CD4-positive, alpha-beta memory T cell (primary cell): ENCODE measurements at places on chromosomes 13 and 19.

DNA sequence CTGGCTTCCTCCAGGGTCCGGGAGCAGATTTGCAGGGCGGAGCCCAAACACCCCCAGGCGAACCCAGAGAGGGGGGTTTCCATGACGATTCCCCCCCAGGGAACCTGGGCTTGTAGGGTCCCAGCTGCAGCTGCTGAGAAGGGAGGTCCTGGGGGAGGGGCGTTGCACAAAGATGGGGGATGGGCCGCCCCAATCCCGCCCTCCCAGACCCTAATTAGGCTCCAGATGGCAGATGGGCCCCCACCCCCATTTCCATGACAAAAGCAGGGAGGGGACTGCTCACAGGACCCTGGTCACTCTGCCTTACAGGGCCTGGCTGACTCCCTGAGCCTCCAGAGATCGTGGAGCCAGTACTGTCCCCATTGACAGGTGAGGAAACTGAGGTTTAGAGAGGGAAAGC, 15.2 kb downstream of the ELAVL3 start:
- no peak for DNase-seq

DNA sequence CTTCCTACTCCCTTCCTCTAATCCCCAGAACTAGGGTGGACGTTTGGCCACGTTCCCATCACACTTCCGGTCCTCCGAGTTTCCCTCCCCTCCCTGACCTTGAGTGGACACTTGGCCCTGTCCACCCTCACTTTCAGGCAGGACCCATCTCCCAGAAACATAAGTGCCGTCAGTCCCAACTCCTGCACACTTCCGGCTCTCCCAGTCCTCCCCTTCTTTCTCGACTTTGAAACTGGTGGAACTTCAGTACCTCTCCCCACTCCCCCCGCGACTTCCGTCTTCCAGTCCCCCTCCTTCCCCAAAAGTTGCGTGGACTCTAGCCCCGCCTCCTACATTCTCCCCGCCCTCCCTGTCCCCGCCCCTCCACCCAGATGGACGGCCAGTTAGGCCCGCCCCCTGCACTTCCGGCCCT, 278 bp upstream of the ZNF274 start:
- no peak for DNase-seq

GRCh38 chr13:98942997-98943396, 34.9 kb downstream of the DOCK9 start:
- DNase-seq, result no peak

GRCh38 chr13:43908156-43909126, 28.7 kb downstream of the LACC1 start:
- DNase-seq, result peak; percentile 11

- DNase-seq, result peak; percentile 75
Measured at GRCh38 chr19:51339687-51340656, 2.0 kb downstream of the VSIG10L start.

GRCh38 chr19:56222901-56223300, 20.8 kb downstream of the ZSCAN5C start:
- DNase-seq, result no peak

DNA sequence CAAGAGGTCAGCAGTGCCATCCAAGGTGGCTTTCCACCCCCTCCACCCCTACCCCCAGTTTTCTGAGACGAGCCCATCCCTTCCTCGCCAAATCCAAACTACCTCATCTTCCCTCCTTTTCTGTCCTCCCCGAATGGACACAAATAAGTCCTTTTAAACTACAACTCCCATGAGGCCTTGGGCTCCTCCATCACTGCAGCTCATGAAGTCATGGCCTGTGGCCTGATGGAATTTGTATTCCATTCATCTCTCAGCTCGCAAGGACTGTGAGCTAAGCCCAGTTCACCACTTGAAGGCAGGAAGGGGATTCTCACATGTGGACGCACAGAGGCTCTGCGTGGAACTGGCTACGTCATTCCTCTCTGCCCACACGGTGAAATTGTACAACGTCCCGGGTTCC, 12.5 kb downstream of the PTPRH start:
- DNase-seq, result no peak

- no peak for DNase-seq
Measured at GRCh38 chr13:31032528-31033113, 100.2 kb downstream of the TEX26 start.

- no peak for DNase-seq
Measured at GRCh38 chr13:29520671-29521070, 74.8 kb downstream of the SLC7A1 start.

DNA sequence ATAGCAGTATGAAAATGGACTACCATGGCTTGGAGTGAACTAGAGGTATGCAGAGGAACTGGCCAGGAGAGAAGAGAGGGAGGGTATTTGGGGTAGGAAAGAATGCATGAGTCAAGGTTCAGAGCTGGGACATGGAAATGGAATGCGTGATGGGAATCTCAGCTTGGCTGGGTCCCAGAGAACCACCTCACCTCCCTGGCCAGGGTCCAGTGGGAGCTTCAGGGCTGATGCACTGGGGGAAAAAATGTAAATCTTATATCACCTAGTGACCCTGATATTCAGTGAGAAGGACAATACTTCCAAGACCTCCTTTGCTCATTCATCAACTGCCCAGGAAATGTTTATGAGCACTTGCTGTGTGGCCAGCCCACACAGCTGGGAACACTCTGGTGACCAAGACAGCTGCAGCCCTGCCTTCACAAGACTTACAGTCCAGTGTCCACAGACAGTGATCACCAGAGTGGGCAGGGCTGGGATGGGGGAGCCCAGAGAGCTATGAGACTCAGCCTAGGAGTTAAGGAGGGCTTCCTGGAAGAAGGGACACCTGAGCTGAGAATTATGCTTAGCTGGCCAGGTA, 12.8 kb downstream of the IGSF23 start:
- no peak for DNase-seq

- DNase-seq, result peak; percentile 24
Measured at GRCh38 chr19:51702103-51702824, 9.1 kb downstream of the SPACA6 start.

DNA sequence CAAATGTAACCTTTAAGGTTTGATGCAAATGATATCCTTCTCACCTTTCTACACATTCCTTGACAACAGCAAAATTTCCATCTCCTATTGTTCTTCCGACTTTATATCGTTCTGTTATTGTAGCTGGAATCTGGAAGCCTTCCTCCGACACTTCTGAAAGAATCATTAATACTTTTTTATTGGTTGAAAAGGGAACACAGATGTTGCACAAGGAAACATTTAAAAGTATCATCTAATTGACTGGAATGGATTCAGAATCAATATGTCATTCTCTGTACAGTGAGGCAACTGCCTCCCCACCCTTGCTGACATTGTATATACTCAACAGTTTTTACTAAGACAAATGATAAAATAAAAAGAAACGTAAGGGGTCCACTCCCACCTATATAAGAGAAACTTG, 295.2 kb downstream of the DCLK1 start:
- DNase-seq, result no peak

DNA sequence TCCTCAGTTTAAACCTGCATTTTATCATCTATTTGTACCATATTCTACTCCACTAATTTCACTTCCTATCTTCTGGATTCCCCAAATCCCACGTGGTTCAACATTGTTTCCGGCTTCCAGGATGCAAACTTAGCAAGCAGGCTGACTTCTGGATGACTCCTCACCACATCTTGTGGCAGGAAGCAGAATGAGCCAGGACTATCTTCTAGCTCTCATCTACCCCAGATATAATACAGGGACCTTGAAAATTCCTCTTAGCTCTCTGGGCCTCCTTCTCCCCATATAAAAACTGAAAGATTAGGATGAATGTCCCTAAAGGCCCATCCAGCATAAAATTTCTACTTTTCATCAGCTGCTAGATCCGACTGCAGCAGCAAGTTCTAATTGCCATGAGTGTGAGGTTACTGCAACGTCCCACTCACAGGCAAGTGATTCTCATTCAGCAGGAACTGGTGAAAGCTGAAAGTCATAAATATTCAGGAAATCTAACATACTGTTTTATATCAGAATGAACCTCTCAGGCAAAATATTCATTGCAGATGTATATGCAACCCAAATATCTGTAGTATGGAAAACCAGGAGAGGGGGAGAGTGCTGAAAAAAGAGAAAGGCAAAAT, 93.4 kb downstream of the KCTD12 start:
- DNase-seq, result no peak

- no peak for DNase-seq
Measured at GRCh38 chr19:8174706-8175105, 25.3 kb upstream of the FBN3 start.

GRCh38 chr19:29858000-29858596, 46.3 kb downstream of the CCNE1 start:
- DNase-seq, result peak; percentile 42

GRCh38 chr19:29583196-29583999, 22.7 kb upstream of the POP4 start:
- DNase-seq, result no peak

- DNase-seq, result no peak
Measured at GRCh38 chr13:67045357-67045756, 184.8 kb downstream of the PCDH9 start.

GRCh38 chr19:11164296-11164695, 8.7 kb upstream of the SPC24 start:
- no peak for DNase-seq

GRCh38 chr19:15640294-15640903, at the start of gene CYP4F3:
Gene CYP4F3, plus strand, starts transcription at chr19:15640897. Its CDS starts 519 bp downstream, at chr19:15641416.
- no peak for DNase-seq

DNA sequence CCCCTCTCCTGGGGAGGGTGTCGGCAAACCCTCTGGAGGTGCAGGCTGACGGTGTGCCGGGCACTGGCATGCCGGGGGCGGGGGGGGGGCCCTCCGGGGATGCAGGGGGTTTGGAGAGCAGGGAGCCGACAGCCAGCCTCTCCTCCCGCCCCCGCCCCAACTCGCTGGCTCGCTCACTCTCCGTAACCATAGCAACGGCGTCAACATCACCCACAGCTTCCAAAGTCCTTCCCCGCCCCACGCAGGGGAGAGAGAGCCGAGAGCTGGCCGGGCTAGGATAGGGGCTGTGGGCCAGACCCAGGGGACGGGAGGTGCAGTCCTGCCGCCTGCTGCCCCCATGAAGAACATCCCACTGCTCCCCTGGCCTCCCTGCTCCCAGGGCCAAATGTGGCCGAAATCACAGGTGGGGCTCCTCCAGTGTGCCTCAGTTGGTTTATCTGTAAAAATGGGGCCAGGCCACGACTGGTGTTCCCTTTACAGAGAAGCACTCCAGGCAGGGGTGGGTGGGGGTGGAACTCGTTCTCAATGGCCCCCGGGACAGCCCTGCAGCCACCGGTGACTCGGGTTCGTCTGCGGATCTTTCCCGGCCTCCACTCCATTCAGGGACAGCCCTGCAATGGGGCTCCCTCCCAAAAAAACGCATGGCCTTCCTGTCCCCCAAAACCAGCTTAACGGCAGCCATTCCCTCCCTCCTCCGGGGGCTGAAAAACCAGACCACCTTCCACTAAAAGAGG, 3.2 kb downstream of the KLF16 start:
- DNase-seq, result peak; percentile 80

DNA sequence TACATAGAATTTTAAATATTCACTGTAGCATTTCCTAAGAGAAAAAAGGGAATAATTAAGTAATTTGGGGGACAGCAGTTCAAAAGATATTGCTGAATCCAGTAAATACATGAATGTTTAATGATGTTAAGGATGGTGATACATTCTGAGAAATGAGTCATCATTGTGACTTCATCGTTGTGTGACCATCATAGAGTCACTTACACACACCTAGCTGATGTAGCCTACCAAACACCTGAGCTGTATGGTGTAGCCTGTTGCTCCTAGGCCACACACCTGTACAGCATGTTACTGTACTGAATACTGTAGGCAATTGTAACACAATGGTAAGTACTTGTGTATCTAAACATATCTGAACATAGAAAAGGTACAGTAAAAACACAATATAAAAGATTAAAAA, 34.8 kb downstream of the ATP7B start:
- no peak for DNase-seq

- no peak for DNase-seq
Measured at GRCh38 chr13:102667911-102668310, 26.9 kb downstream of the METTL21C start.

GRCh38 chr19:14375055-14375581, 6.1 kb upstream of the ADGRE5 start:
- peak; percentile 93 for DNase-seq

DNA sequence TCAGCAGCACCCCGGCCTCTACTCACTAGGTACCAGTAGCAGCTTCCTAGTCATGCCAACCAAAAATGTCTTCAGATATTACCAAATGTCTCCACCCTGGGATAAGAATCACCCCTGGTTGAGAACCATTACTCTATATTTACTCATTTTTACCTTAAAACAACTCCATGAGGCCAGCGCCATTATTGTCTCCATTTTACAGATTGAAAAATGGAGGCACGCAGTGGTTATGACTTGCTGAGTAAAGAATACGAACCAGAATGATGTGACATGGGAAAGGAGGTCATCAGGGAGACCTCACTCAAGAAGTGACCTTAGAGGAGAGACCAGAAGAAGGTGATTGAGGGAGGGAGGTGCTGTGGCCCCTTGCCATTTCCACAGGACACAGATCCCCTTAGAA, 2.2 kb downstream of the CEACAM19 start:
- DNase-seq, result no peak

GRCh38 chr19:29544656-29545360, 19.0 kb downstream of the VSTM2B start:
- DNase-seq, result no peak

DNA sequence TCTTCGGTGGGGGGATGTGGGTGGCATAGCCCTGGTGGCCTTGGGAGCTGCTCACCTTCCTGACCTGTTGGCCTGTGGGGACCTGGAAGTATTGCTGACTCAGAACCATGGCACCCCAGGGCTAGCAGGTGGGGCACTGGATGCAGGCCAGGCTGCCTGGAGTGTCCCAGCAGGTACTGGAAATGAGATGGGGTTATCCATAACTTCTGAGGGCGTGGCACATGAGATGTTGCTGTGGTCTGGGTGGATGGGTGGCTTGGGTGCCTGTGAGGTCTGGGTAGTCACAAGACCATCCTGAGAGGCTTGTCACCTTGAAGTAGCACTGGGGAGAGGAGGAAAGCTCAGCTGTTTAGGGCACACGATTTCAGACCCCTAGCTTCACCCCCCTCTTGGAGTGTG, 636 bp upstream of the RNF225 start:
- DNase-seq, result no peak

DNA sequence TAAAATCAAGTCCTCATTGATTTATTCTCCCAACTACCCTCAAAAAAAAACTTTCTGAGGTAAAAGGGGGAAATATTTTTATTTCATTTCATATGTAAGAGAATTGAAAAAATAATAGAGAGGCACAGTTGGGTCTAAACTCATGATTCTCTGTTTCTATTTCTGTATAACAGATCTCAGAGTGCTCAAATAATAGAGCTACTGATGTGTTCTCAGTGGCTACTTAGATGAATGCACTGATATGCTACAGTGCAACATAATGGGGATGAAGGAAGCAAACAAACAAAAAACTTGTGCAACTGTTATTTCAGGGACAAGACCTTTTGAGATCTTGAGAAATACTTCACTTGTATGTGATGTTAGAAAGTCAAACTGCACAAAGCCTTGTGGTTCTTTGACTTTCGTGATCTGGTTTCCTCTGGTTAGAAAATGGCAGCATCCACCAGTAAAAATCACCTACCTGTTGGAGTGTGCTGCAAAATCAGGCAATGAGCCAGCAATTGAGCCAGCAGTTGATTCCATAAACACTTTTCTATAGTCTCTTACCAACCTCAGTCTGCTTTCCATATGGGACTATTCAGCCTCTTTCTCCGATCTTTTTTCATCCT, 9.7 kb upstream of the DACH1 start:
- no peak for DNase-seq
